ENCODE measurements at places on chromosomes 7 and 10.

DNA sequence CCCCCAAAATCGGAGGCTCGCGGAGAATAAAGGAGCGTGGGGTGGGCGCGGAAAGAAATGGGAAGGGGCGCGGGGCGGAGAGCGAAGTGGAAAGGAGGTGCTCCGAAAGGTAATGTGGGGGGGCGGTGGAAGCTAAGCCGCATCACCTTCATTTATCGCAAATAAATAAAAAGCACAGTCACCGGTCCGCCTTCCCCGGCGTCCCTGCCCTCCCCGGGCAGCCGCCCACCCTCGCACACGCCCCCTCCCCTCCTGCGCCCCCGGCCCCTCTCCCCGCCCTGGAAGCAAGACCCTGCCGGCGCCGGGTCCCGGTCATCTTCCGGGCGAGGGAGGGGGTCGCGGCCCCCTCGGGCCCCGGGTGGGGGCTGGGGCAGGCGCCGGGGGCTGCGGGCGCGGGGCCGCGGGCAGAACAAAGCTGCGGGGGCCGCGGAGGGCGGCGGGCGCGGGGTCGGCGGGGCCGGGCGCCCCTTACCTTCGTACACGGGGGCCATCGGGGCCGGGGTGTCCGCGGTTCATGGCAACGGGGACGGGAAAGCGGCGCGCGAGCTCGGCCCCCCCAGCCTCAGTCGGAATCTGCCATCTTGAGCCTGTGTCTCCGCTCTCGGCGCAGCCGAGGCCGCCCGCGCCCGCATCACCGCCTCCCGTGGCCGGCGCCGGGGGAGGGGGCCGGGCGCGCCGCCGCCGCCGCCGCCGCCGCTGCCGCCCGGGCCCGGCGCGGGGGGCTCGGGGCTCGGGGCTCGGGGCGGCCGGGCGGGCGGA lies 486 bp downstream of the HIPK2 start:
- peak; percentile 67 for DNase-seq

GRCh38 chr10:10942441-10942840 lies 75.2 kb upstream of the CELF2 start:
- no peak for DNase-seq

GRCh38 chr7:94276795-94277194 lies 117.9 kb upstream of the COL1A2 start:
- no peak for DNase-seq

- DNase-seq = no peak
These were observed 37.1 kb downstream of the PRTFDC1 start for GRCh38 chr10:24915304-24915703.

DNA sequence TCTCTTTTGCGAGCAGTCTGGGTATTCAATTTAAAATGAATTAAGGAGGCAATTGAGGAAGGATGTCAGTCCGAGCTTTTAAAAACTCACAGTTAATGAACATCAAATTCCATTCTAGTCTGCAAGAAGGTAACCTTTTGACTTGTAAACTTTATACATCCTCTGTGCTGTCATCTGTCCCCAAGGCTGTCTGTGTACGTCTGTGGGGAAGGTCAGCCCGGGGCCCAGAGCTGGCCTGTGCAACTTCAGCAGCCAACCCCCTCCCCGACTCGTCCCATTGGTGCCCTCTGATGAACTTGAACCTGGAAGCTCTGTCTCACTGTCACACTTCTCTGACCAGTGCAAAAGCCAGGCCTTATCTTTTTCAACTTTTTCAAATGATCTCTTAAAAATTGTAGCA lies 80.3 kb downstream of the CCDC3 start:
- no peak for DNase-seq

DNA sequence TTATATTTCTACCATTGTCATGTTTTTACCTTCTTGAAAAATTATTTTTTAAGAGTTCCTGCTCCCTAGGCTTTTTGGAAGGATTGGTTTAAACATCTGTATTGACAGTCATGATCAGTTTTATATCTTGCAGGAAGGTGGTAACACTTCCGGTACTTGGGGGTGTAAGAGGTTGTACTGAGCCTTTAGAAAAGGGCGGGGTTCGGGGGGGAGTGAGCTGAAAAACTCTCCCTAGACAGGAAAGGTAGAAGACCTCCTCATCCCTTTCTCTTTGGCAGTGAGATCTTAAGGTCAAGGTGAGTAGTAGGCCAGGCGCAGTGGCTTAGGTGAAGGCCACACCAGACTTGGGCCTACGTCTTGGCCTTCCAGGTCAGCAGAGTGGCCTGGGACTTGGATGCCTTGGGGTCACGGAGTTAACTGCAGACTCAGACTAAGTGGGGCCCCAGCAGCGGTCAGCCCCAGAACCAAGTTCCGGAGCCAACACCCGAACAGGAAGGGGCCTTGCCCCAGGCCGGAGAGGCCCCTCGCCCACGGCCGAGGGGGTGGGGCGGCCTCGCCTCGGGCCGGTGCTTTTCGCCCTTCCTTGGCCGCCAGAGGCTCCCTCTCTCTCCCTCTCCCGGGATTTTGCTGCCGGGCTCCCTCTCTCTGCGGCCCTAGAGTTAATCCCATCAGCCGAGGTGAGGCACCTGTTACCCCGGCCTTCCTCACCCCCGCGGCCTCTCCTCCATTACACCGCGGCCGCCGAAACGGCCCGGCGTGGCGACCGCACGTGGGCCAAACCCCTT lies at the start of gene PPP1R9A:
Gene PPP1R9A, plus strand, starts transcription at position 569 of the 785 bp plus-strand sequence. CDS start 2,520 bp downstream, outside the sequence.
- DNase-seq = peak; percentile 72

DNA sequence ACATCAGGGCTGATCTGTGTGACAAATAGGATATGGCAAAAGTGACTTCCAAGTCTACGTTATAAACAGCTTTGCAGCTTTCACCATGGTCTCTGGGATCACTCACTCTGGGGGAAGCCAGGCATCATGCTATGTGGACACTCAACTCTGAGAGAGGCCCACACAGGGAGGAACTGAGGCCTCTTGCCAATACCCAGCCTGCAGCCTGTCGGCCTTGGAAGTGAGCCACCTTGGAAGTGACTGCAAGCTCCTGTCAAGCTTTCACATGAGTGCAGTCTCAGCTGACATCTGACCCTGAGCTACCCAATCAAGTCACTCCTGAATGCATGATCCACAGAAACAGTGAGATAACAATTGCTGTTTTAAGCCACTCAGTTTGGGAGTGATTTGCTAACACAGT lies 56.5 kb downstream of the MMRN2 start:
- DNase-seq = peak; percentile 21

- DNase-seq = no peak
These were observed 1.8 kb downstream of the BRI3 start for GRCh38 chr7:98283127-98283886.

GRCh38 chr10:8102708-8103401 lies 48.4 kb downstream of the GATA3 start:
- DNase-seq = no peak

DNA sequence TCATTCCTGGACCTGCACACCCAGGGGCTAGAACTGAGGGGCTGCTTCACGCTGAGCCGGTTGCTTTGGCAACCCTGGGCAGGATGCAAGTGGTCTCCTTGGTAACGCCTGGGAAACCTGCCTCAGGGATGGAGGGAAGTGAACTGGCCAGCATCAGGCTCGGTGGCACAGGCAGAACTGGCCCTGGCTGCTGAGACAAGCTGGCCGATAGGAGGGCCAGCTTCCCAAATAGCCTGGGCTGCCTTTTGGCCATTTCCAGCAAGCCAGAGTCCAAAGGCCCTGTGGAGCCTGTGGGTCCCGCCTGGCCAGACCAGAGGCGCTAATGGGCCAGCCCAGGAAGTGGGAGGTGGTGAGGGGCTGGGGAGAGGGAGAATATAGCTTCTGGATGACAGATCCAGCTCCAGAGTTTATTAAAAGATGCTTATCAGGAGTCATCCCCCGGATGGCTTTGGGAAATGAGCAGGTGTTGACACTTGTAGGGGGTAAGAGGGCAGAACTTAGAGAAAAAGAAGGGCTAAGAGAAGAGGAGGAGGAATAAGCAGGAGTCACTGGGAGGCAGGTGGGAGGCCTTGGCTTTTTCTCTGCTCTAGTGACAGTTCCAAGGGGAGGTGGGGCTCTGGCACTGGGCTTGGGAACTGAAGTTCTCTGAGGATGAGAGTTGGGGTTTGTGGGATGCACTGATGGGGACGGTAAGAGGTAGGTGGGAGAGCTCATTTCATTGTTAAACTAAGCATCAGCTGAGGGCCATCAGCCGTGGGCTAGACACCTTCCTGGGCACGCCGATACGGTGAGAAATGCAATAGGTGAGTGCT lies 9.6 kb downstream of the NEURL1 start:
- DNase-seq = no peak

DNA sequence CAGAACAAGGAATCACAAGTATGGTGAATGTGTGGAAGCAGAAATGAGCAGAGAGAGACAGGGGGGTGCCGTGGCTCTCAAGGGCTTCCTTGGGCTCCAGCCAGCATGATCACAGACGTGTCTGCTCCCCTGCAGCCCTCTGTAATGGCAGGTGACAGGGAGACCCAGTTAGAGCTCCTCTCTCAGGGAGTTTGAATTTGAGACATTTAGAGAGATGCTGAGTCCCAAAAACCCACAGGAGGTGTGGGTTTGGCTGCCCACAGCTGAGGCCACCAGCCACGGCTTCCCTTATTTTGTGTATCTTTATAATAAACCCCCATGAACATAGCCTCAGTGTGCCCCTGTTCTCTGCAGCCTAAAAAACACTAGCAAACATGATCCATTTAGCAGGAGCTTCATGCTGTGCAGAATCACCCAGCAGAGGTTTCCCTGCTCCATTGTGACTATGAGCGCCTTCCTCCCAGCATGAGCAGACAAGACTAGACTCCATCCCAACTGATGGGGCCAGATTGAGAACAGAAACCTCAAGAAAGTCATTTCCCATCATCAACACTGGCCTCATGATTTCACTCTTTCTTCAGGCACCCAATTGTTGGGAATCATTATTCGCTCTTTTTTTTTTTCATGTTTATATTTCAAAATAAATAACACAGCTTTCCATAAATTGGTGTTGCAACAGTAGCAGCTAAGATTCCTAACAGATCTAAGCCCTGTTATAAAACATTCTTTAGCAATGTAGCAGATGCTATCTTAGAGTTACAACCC lies 13.4 kb downstream of the NOD1 start:
- no peak for DNase-seq

DNA sequence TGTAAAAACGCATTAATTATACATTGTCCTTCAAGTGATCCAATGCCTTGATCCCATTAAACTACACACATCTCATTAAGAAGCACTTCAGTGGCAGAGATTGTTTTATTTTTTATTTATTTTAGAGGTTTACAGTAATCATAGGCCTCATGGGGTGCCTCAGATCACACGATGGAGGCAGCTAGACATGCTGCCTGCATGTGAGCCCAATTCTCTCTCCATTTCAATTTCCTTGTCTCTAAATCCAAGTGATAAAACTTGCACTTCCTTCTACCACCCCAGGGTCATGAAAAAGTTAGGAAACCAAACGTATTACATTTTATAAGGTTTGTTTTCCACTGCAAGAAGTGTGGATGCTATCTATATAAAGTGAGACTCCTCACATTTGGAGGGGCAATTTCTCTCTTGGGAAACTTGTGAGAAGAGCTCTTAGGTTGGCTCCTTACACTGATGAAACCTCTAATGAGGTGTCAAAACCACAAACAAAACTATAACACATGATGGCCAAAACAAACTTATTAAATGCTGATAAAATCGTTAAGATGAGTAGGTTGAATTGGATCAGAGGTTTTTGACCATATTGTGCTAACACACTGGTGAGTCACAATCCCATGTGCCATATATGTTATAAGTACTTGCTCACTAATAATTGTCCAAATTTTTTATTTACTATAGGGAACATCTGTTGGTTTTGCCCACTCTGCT lies 22.3 kb upstream of the XPNPEP1 start:
- no peak for DNase-seq

DNA sequence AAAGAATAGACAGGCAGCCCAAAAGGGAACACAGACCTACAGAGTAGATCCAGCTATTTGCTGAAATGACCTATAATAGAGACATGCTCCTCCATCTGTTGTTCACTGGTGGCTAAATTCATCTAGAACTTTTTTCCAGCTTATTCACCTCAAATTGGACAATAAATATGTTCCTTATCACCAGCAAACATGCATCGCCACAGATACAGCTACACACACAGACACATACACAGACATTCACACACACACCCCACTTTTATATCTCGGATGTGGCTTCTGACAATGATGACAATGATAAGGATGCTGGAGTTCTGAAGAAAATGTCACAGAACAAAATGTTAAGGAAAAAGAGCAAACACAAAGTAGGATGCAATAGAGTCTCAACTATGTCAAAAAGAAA lies 175.4 kb downstream of the LSM5 start:
- DNase-seq = no peak

DNA sequence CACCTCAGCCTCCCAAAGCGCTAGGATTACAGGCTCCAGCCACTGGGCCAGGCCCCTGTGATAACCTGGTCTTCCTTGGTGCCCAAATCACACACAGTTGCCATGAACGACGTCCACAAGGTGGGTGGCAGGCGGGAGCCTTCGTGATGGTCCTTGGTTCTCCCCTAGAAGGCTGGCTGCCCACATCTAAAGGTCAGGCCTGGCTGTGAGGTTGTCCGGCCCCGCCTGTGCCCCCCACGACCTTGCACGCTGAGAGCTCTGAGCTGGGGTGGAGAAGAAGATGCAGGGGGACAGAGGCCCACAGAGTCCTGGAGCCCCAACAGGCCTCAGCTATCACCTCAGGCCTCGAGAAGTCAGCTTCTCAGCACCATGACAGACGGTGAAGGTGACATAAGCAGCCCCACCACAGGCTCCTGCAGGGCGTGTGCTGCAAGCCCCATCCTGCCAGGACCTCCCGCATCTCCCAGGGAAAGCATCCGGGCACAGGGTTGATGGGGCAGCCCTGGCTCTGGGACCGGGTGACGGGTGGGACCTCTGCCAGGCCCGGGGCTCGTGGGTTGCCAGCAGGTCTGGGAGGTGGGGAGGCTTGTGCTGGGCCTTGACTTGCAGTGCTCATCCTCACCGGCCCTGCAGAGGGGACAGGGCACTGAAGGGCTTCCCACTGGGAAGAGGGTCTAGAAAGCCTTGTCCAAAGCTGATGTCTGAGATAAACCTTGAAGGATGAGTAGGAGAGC lies 217.4 kb downstream of the WDR37 start:
- DNase-seq = no peak

- no peak for DNase-seq
These were observed 67.0 kb upstream of the PLXNA4 start for GRCh38 chr7:132643302-132643701.

- no peak for DNase-seq
These were observed 8.5 kb downstream of the UCN3 start for GRCh38 chr10:5373307-5373706.

DNA sequence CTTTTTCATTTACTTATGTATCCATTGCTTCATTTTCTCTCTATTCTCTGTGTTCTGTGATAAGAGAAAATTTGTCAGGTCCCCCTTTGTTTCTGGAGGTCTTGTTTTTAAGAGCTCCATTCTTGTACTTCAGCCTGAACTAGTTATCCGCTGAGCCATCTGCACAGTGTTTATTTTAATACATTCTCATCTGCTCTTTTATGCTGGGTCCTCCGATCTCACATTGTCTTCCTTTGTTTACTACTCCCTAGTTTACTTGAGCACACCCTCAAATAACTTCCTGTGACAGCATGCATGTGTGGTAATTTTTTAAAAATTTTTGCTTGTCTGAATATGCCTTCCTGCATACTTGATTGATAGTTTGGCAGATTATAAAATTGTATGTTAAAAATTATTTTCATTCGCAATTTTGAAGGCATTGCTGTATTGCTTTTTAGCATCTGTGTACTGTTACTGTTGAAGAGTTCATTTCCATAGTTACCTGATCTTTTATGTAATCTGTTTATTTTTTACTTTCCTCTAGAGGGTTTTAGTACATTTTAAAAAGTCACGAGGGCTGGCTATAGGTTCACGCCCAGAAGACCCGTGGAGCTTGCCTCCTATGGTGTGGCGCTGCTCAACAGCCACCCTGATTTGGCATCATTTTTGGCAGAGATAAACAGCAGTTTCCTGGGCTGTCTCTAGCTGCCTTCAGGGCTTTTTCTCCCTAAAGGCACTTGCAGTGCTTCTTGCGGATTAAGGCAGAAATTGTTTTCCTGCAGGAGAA lies 31.9 kb downstream of the RSBN1L start:
- no peak for DNase-seq
